Endothelial cell of coronary artery (primary cell): ENCODE measurements at places on chromosomes 16 and 17. TPM values are rescaled to one million over a fixed set of nuclear protein-coding genes. Genes with fewer than 3 reads are reported as not detected.

Gene GNAO1
- under 0.01 TPM in 1 of 2 replicates, not detected in the other for total RNA-seq

Gene OR2C1
- not detected in 2 replicates for total RNA-seq

Gene CTRB2
- total RNA-seq = not detected in 2 replicates

Gene CEP295NL
- 0.72 and 2.2 TPM in 2 replicates for total RNA-seq

Gene BOLA2
- 47.6 and 68.6 TPM in 2 replicates for total RNA-seq

Gene FOXN1
- not detected in 2 replicates for total RNA-seq

Gene C1QTNF8
- not detected in 2 replicates for total RNA-seq

Gene KIF19
- total RNA-seq = 0.38 and 0.99 TPM in 2 replicates

Gene ZSCAN10
- 0.19 TPM in 1 of 2 replicates, not detected in the other for total RNA-seq

Gene C17orf78
- total RNA-seq = not detected in 2 replicates

Gene KRT31
- total RNA-seq = not detected in 2 replicates

Gene KRTAP1-5
- total RNA-seq = not detected in 2 replicates

Gene SLC52A1
- under 0.01 and 0.09 TPM in 2 replicates for total RNA-seq

Gene ZNF205
- total RNA-seq = 22.9 and 23.2 TPM in 2 replicates

Gene FOXL1
- total RNA-seq = 1.2 and 10.2 TPM in 2 replicates

Gene EFCAB5
- total RNA-seq = 0.27 and 0.28 TPM in 2 replicates

Gene CCL17
- total RNA-seq = not detected in 2 replicates

Gene KRTAP4-6
- total RNA-seq = not detected in 2 replicates

Gene TMEM94
- total RNA-seq = 18.1 and 24.7 TPM in 2 replicates

Gene OTOP3
- total RNA-seq = not detected in 2 replicates

Gene CETP
- 0.19 and 0.90 TPM in 2 replicates for total RNA-seq

Gene GPRC5C
- total RNA-seq = 0.09 and 0.66 TPM in 2 replicates

Gene NAGS
- 1.3 and 6.4 TPM in 2 replicates for total RNA-seq

Gene SLC13A2
- not detected in 2 replicates for total RNA-seq

Gene HLF
- 0.18 TPM in 1 of 2 replicates, not detected in the other for total RNA-seq

Gene SEPTIN1
- 0.09 TPM in 1 of 2 replicates, not detected in the other for total RNA-seq

Gene ARL4D
- total RNA-seq = 4.3 and 6.5 TPM in 2 replicates

Gene CES4A
- 0.54 and 0.56 TPM in 2 replicates for total RNA-seq

Gene GCSH
- 10.4 and 13.5 TPM in 2 replicates for total RNA-seq

Gene KRT40
- total RNA-seq = not detected in 2 replicates

Gene NR1D1
- total RNA-seq = 0.54 and 0.75 TPM in 2 replicates

Gene ANKRD40CL
- not detected in 2 replicates for total RNA-seq

Gene DNAH3
- under 0.01 TPM in 1 of 2 replicates, not detected in the other for total RNA-seq
